ENCODE measurements at places on chromosomes 3 and 15.

DNA sequence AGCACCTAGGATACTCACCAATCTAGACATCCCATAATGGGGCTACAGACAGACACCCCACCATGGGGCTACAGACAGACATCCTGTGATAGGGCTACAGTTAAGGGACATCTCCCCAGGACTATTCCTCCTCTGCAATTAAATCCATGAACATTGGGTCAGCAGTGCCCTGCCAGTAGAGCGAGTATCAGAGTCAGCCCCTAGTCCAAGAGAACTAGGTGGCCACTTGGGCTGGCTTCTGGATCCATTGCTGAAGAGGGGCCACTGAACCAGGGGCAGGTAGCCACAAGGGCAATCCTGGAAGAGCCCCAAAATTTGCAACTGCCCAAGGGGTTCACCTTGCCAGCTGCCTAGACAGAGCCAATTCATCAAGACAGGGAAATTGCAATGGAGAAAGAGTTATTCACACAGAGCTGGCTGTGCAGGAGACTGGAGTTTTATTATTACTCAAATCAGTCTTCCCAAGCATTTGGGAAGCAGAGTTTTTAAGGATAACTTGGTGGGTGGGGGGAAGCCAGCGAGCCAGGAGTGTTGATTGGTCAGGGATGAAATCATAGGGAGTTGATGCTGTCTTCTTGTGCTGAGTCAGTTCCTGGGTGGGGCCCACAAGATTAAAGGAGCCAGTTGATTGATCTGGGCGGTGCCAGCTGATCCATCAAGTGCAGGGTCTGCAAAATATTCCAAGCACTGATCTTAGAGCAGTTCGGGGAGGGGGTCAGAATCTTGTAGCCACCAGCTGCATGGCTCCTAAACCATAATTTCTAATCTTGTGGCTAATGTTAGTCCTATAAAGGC is 170.2 kb upstream of the SMAD3 start:
- DNase-seq: no peak

- DNase-seq: no peak
Measured at GRCh38 chr3:187913617-187914033, 168.4 kb upstream of the BCL6 start.

DNA sequence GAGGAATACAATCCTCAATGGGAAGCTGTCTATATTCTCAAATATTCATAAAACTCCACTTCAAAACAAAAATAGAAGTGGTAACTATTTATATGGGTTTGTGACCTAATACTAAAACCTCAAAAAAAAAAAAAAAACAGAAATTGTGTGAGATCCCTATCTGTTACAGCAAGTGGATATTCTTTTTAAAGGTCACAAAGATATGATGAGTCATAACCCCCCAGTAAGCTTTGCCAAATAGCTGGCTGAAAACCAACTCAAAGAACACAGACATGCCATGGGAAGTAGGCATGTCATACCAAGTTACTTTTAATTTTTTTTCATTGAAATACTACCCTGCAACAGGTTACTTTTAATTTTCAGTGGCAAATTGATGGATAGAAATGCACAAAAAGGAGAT is 62.5 kb downstream of the CBLB start:
- DNase-seq: no peak

GRCh38 chr3:169931747-169932520 is 20.6 kb downstream of the SAMD7 start:
- DNase-seq: no peak

DNA sequence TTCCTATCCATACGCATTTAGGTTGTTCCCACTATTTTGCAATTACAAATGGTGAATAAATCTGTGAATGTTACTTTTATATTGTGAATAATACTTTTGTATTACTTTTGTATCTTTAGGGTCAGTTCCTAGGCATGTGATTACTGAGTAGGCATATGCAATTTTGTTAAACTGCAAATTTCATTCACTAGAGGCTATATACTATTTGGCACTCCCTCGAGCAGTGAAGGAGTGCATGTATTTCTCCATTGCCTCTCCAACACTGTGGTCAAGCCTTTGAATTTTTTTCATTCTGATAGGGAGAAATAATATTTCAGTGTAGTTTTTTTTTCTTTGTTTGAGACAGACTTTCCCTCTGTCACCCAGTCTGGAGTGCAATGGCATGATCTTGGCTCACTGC is 8.4 kb upstream of the CMTM6 start:
- DNase-seq: no peak

- DNase-seq: no peak
Measured at GRCh38 chr3:36210840-36211651, 169.3 kb upstream of the STAC start.

DNA sequence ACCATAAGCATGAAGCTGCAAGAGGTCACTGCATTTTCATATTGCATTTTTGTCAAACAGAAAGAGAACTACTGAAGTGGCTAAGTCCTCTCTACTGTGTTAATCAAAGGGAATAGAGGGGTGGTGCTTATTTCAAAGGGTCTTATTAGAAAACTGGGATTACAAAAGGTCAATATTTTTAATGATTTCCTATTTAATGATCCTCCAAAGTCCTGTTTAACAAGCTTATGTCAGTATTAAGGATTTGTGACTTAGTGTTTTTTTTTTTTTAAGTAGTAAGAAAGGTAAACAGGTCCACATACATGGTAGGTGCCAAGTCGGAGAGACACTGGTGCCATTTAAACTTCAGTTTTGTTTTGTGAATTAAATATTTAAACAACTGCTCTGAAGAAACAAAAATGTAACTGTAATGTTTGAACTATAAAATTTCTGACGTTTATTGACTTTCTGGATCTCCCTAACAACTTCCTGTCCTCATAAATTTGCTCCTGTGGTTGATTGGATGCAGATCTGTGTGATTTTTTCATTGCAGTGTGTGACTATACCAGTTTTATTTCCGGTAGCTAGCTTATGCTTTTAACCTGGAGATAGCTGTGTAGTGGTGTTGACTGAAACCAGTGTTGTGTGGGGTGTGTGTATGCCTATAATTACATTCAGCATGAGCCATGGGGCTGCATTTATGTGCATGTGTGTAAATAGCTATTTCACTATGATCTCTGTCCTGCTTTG is 8.6 kb upstream of the CACNA1D start:
- DNase-seq: no peak

- no peak for DNase-seq
Measured at GRCh38 chr15:40845036-40845435, 1.2 kb downstream of the SPINT1 start.

DNA sequence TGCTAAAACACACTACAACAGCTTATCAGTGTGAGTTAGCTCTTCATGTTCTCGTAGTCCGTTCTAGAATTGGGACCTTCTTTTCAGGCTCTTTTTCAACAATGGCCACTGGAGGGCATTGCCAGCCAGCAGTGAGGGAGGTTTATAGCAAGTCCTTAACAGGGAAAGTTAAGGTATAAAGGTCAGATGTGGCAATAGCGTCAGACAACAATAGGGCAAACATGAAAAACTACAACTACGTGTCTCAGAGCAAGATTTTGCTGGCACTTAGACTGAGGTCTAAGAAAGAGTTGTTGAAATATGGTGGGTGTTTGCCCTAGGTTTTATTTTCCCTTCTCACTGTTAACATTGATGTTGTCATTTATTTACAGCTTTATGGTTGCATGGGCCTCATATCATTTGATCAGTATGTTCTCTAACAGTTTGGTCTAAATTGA is 161.4 kb downstream of the GMNC start:
- no peak for DNase-seq
